ENCODE measurements at places on chromosomes 1 and 21.

DNA sequence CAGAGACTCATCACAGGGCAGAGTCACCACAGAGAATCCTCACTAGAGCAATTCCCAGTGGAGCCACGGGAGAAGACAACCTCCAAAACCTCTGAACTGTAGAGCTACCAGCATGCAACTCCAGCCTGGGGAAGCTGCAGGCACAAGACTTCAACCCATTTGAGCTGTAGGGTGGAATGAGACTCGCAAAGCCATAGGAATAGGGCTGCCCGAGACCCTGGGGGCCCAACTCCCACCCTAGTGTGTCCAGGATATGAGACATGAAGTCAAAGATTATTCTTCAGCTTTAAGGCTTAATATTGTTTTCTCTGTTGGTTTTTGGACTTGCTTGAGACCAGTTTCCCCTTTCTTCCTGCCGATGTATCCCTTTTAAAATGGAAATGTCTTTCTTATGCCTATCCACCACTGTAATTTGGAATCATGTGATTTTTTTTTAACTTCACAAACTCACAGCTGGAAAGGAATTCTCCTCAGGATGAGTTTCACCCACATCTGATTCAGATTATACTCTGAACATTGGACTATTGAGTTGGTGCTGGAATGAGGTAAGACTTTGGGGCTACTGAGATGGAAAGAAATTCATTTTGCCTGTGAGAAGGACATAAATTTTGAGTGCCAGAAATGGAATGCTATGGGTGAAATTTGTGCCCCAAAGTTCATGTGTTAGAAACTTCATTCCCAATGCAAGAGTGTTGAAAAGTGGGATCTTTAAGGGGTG is 59.6 kb upstream of the ST6GALNAC5 start:
- no peak for DNase-seq

- DNase-seq = no peak
These were observed 2.3 kb upstream of the SLC9A1 start for GRCh38 chr1:27157194-27157593.

- DNase-seq = peak; percentile 40
These were observed at the start of gene TCEA3 for GRCh38 chr1:23424293-23425192. TSS of gene TCEA3 (minus strand) at chr1:23424748. CDS start at chr1:23424633, 115 bp downstream.

DNA sequence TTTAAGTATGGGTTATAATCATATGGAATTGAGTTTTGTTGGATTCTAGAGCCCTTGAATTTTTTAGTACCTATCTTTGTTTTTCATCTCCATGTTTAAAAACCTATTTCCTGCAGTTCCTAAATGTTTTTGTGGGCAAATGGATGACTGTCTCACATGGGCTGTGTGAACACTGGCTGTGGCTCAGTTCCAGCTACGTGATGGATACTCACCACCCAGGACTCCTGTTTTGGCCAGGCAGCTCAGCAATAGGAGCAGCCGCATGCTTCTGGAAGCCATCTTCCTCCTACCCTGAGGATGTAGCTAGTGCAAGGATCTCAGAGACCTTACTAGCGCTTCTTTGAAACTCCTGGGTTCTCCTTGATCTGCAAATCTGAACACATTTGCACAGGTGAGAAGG is 2.8 kb downstream of the REG4 start:
- DNase-seq = no peak

DNA sequence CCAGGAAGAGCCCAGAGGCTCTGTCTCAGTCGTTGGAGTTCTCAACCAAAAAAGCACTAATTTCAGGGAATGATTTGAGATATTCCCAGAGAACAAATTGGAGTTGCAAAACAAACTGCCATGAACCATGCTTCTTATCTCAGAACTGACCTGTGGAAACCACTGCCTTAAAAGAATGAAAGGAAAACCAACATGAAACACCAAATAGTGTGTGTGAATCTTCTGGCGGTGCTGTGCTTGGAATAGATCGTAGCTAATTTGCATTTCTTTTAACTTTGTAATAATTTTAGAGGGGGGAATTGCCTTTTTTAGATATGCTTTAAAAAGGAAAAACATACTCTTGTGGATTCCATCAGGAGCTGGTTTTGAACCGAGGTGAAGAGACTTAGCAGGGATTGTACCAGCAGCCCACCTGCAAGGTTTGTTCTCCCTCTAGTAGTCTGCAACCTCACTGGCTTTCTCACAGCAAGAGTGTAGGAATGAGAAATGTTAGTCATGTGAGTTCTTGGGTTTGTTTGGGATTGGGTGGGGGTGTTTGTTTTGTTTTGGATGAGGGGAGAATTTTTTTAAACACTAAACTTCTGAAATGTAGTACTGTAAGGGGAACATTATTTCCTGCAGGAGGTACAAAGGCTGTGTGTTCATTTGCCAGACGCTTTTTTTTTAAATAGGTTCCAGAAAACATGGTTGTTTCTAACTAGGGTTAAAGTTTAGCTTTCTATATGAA is 45.7 kb upstream of the ANGPTL1 start:
- DNase-seq = no peak

DNA sequence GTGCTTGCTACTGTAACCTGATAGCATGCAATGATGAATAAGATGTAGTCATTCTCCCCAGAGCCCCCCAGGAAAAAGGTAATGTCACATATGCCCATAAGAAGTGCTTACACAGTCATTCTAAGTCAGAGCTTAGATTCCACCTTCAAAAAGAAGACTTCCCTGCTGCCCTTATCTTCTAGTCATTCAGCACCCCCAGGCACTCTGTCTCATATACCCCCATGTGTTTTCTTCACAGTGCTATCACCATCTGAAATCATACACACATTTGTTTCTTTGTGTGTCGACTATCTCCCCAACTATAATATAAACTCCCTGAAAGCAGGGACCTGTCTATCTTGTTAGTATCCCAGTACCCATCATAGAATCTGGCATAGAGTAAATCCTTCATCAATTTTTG is 16.2 kb upstream of the OTUD3 start:
- no peak for DNase-seq

DNA sequence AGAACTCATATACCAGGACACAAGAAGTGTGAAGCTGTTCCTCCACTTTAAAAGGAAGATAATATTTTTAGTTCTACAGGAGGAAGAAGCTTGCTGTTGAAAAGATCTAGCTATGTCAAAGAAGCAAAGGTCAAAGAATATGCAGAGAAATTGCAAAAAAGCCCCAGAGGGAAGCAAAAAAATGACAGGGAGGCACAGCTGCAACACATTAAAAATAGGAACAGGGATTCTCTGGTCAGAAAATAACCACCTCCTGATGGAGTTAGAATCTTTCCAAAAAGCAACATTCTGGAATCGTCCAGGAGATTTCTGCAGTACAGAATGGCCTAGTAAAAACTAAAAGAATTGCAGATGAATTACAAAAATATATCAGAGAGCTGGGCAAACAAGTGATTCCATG is 238.9 kb upstream of the PRMT6 start:
- no peak for DNase-seq

- no peak for DNase-seq
These were observed 81.1 kb upstream of the ADAR start for GRCh38 chr1:154689083-154689482.

DNA sequence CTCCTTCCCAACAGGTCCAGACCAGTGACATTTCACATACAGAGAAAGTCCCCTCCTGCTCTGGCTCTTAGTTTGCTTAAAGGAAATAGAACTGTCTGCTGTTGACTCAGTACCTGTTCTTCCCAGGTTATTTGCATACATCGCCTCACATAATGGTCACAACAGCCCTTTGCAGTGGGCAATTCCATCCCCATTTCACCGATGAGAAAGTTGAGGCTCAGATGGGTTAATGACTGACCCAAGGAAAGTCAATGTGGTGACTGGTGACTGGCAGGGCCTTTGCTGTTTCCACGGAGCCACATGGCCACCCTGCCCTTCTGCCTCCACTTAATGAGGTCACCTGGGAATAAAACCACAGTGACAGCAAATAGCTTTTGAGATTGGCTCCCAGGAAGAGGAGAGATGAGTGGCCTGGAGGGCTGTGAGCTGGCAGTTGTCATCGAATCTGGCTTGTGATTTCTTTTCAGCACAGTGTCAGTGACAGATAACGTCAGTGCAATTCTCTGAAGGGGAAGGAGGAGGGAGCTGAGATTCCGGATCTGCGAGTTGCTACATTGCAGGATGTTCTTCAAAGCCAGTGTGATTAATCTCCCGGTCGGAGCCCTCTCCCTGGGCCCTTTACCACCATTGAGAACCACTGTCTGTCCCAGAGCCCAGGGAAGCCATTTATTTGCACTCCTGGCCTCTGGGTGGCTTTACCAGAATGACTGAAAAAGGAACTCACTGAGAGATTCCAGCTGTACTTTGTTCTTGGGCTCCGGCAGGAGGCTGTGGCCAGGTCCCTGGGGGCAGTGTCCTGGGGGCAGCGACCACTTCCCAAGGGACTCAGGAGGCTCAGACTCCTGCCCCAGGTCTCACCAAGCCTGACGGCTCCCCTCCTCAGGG is 117.2 kb downstream of the CNIH3 start:
- no peak for DNase-seq

GRCh38 chr1:153680120-153680403 is 1.6 kb downstream of the NPR1 start:
- DNase-seq = no peak
